ENCODE measurements at places on chromosomes 13 and 19.

DNA sequence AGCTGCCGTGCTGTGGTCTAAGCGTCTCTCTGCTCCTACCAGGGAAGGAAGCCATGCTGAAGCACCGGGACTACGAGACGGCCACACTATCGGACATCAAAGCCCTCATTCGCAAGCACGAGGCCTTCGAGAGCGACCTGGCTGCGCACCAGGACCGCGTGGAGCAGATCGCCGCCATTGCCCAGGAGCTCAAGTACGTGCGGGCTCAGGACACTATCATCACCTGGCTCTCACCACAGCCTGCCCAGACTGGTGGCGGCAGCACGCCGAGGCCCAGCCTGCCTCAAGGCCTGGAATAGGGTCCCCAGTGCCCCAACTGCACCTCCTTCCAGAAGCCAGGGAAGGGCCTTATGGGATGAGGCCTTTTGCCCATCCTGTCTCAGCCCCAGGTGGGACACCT is 22.8 kb downstream of the CAPN12 start:
- no peak for DNase-seq

DNA sequence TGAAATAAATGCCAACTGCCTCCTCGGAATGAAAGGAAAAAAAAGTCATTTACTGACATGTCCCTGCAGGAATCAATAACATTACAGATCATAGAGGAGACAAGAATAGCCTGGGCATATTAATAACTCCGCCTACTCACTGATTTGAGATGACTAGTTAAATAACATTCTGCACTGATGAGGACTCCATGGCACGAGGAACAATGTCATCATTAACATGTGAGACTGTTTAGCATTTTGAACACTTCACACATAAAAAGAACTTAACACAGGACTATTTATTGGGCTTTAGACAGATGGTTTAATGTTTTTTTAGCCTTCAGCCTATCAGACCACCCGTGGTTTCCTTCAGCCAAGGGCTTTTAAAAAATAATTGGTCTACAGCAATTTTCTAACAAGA is 170.1 kb downstream of the OLFM4 start:
- peak; percentile 15 for DNase-seq

- DNase-seq: no peak
These were observed 61.7 kb downstream of the GNG7 start for GRCh38 chr19:2640563-2641331.

DNA sequence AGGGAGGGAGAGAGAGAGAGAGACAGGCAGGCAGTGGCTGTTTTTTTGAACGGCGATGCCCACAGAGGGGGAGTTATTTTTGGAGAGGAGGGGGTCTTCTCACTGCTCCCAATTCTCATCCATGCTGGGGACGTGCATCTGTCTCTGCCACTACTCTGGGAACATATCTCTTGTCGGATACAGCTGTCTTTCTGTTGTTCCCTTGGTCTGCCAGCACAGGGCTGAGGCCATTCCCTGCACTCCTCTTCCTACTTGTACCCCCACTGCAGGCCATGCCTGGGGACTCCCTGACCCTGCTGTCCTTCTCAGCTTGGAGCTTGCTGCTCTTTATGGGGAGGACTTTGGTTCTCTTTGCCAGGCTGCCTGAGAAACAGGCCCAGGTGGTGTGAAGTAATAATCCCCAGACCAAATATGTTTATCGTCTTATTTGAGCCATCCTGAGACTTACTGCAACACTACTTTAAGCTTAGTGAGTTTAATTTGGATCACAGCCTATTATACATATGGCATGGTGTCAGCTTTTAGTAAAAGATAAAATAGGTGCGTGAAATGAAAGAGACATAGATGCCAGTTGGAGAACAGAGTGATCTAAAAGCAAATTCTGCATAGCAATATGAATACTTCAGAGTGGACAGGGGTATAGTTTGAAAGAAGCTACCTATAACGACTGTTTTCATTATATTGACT is 19.1 kb downstream of the LRCH1 start:
- DNase-seq: no peak

All from COLO829 (cell line).